ENCODE measurements at places on chromosomes 6 and 20.

- no peak for DNase-seq
Measured at GRCh38 chr6:150276937-150277742, 91.7 kb upstream of the IYD start.

DNA sequence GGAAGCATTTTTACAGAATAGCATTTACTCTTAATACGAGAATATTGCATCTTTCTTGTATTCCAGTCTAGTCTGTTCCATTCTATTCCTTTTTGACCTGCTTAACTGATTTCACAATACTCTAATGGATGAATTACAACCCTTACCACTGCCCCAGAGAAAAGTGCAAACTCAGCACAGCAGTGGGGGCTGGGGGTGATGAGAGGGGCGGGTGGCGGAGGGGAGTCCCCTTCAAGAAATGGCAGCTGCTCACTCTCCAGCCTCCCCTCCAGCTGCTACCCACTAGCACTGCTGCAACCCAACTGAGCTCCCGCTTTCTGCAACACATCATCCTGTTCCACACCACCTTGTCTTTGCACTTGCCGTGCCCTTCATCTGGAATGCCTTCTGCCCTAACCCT is 30.1 kb downstream of the PIM1 start:
- DNase-seq: no peak

- DNase-seq: no peak
Measured at GRCh38 chr6:128696691-128697689, 176.6 kb upstream of the PTPRK start.

DNA sequence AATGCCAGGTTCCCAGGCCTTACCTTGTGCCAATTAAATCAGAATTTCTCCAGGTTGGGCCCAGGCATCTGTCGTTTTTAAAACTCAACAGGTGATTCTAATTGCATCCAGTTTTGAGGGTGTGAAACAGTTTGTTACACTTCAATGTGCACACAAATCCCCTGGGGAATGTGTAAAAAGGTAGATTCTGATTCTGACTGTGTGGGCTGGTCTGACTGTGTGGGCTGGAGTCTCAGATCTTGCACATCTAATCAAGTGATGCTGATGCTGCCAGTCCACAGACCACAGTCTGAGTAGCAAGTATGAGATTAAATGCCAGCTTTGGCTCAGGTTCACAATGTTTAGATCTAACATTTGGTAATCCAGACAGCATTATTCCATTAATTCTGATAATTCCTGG is 12.5 kb upstream of the ETV7 start:
- DNase-seq: no peak

DNA sequence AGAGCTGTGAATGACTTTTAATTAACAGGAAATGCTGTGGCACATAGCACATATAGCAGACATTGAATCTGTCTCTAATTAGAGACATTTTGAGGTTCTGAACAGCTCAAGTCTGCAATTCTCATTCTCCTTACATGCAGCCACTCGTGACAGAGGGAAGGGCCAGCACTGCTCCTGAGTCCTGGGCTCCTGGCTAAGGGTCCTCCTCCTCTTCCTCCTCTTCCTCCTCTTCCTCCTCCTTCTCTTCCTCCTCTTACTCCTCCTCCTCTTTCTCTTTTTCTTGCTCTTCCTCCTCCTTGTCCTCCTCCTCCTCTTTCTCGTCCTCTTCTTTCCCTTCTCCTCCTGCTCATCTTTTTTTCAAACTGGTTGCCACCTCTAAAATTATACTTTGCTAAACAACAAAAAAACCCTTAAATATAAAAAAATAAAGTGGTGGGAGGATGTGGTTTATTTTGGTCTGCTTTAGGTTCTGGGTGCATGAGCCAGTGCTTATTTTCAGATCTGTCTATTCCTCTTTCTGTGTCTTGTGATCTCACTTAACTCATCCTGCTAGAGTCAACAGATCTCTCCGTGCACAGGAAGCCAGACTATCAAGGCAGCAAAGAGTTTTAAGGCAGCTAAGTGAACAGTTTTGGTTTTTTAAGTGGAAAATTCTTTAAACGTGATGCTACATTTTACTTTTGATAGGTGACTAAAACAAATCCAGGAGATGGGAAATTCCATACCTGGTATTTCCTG is 159.3 kb downstream of the CD83 start:
- DNase-seq: no peak

DNA sequence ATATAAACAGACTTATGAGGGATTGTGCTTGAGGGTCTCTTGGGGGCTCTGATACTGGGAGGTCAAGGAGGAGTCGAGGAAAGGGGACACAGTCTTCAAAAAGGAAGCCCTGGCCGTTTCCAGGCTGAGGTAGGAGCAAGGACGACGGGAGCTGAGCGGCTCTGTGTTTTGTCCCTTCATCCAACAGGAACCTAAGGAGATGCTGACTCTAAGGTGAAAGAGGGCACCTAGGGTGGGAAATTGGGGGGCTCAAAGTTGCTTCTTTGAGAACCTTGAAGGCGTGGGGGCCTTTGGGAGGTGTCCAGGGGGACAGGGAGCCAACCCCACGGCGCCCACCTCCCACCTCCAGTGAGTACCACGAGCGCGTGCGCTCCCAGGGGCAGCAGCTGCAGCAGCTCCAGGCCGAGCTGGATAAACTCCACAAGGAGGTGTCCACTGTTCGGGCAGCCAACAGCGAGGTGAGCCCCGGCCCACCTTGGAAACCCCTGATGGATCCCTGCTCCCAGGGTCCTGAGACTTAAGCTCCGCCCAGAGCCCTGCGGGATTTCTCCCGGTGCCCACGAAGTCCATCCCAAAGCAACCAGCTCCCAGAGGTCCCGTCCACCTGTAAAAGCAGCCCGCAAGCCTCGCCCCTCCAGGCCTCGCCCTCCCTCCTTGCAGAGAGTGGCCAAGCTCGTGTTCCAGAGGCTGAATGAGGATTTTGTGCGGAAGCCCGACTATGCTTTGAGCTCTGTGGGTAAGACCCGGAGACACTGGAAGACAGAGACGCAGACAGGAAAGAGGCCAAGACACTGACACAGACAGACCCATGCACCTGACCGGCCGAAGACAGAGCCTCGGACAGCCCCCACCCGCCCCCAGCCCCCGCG is 2.9 kb downstream of the SPAG4 start:
- DNase-seq: no peak

DNA sequence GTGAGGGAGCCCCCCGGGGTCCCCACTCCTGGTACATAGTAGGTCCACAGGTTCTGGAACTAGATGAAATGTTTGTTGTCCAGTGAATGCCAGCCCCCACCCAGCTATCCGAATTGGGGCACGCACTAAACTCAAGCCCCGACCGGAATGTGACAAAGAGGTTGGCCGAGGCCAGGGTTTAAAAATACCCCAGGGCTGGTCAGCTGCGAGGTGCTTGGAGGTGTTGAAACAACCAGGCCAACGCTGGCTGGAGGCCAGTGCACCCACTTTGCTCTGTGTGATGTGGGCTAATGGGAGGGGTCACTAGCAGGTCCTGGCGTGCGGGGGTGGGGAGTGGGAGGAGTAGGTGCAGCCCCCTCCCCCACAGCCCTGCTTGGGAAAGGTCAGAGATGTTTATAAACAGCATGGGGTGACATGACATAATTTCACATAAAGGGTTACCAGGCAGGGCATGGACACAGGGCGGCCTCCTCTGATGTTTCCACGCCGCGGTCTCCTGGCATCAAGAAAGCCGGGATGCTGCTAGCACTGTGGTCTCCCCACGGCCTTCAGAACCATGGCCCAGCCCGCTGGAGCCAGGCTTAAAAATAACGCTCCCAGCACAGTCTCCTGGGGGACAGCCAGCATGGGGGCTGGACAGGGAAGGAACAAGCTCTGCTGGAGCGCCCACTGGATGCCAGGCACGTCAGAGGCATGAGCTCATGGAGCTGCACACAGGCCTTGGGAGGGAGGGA is 111.2 kb upstream of the PTPN1 start:
- no peak for DNase-seq

DNA sequence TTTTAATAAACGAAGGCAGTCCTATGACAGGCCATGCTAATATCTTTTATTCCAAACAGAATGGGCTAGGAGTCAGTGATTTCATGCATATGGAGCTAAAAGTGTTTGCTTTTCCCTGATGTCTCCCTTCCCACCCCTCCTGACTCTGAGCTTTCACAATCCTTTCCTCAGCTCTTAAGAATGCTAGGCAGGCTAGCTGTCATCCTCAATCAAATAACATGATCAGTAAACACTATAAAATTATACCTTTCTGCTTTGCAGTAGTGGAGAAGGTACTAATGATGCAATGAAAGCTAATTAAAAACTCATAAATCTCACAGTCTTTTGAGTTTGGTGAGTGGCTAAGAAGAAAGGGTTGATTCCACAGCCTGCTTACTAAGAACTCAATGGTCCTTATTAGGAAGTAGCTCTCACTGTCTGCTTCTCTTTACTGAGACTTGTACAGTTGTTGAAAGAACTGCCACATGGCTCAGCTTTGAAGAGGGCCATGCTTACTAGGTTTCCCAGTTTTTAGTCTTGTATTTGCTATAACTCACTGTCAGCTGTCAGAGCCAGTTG is 250.9 kb upstream of the JAG1 start:
- DNase-seq: no peak

DNA sequence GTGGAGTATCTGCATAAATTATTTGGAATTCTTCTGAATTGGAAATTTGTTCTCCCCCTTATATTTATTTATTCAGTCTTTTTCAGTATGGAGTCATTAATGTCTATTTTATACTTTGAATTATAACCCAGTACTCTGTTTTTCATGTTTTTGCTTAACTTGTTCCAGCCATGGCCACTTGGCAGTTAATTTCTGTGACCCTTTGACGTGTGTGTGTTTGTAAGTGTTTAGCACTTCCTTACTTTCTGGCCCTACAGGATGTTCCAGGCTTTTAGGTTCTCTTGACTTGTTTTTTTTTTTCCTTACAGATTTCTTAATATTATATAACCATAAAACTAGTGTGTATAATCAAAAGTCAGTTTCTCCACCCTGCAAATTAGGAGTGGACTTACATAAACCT is 24.1 kb downstream of the ENPP1 start:
- DNase-seq: no peak

DNA sequence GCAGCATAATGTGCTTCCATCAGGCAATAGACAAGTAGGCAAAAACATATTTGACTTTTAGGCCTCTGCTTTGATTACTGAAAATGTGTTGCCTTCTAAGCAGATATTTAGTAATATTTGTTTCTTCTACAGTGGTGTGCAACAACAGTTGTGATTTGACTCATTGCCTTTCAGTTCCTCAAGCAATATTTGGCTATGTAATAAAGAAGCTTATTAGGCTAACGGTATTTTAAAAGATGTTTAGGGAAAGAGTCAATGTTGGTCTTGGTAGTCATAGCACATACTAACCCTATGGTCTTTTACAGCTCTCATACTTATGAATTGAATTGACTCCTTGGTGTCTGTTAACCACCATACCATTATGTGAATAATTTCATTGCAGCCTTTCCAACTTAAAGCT is 124.1 kb downstream of the GRIK2 start:
- no peak for DNase-seq

GRCh38 chr6:18389479-18389878 is 2.3 kb downstream of the RNF144B start:
- DNase-seq: no peak
